ENCODE measurements at places on chromosomes 12 and 14.
A peak's percentile ranks its signal among the peaks of the same experiment; 100 is the strongest.

GRCh38 chr12:127489061-127489460, 777.9 kb upstream of the TMEM132C start:
- no peak for DNase-seq

DNA sequence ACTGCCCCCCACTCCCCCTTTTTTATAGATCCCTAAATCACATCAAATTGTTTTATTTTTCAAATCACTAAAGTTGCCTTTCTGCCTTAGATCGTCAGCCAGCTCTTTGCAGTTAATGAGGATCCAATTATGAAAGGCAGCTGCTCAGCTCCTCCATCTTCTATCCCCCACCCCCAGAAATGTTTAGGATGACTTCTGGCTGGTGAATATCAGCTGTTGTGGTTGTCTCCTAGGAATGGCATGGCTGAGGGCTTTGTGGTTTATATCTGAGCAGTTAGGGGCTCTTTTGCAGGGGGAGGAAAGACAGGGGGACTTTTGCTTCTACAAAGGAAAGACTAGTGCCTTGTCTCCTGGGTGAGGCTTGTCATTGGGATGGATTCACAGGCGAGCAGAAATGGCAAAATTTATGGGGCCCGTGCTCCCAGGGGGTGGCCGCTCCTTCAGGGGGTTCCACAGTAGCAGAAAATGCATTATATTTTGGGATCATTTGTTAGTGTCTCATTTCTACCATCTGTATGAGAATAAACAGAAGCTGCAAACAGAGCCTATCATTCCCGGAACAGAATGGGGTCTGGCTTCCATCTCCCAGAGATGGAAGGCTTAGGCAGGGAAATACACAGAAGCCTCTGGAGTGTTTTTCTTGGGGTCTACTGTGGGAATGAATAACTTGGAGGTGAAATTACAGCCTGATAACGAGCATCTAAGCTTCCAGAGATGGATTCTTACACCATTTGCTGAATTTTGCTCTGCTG, 6.5 kb downstream of the JDP2 start:
- no peak for DNase-seq

GRCh38 chr12:46915082-46915481, 89.3 kb upstream of the SLC38A4 start:
- no peak for DNase-seq

- DNase-seq = peak; percentile 24
These were observed 11.1 kb downstream of the PLEKHA5 start for GRCh38 chr12:19140381-19141236.

- DNase-seq = no peak
These were observed 1.7 kb downstream of the PIP4K2C start for GRCh38 chr12:57592551-57593165.

- no peak for DNase-seq
These were observed 276.5 kb downstream of the ZFP36L1 start for GRCh38 chr14:68516342-68516741.

DNA sequence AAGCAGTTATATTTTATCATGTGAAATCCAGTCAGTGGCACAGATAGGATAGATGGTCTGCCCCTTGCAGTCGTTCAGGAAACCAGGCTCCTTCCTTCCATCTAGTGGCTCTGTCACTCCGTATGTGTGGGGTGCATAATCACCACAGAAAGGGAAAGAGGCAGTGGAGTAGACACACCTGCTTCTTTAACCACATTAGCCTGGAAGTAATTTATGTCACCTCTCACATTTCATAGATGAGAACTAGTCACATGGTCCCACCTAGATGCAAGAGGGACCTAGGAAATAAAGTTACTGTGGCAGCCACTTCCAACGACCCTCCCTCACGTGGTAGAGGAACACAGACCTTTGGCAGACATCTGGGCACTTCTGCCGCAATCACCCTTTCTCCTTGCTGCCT, 14.2 kb upstream of the RNU6-8 start:
- no peak for DNase-seq

- DNase-seq = no peak
These were observed 31.2 kb upstream of the OAS1 start for GRCh38 chr12:112875608-112876007.

DNA sequence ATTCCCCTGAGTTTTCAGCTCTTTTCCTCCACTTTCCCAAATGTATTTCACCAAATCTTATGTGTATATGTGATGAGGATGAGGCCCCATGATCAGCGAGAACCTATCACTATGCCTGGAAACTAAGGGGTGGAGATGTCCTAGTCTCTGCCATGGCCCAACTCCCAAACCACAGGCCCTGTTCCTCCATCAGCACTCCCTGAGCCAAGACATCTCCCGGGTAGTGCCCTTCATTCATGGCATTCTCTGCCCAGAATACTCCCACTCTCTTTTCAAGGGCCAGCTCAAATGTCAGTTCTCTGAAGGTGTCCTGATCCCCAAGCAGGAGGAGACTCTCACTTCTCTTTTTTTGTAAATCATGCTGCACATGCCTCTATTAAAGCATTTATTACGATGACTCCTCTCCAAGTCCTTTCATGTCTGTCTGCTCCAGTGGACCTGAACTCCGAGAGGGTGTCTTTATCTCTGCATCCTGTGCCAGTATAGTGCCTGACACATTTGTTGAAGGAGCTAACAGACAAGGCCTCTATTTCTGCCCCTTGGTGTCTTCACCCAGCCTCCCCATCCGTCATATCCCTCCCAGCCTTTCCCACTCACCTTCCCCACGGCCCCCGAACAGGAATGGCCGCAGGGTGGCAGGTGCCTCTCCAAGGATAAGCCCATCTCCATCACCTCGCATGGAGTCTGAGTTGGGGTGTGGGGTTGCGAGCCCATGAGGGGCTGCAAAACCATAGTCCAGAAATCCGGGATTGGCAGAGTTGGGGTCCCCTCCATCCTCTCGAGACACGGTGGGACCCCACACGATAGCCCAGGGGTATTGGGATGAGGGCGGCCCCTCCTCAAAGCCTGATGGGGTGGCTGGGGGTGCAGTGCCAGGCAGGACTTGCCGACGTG, 3.7 kb downstream of the PIANP start:
- DNase-seq = no peak

DNA sequence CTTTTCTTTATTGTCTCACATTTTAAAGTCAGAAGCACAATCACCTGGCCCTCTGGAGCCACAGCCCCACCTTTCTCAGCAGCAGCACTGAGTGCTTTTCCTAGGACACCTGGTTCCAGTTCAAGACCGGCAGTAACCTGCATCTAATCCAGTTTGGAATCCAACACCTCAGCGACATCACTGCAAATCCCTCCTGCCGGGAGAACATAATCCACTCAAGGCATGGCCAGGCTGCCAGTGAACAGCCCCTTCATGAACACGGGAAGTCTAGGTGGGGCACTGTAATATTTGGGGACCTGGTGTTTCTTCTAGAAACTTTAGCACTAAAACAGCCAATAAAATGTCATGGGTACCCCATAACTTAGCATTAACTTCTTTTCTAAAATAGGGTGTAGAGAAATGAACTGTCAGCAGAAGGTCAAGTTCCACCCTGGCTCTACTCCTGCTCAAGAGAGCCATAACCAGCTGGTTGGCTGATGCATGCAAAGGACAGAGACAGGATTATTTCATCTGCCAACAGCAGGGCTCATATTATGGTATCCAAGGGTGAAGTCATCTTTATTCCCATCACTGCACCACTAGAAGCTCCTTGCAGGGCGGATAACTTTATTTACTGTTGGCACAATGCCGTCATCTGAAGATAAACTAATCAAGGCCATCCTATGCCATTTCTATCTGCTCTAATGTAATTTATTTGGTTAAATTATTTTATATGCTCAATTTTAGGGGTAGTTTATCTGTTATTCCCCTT, 76.7 kb downstream of the TTC7B start:
- no peak for DNase-seq

- no peak for DNase-seq
These were observed 35.0 kb downstream of the KITLG start for GRCh38 chr12:88544991-88545980.

DNA sequence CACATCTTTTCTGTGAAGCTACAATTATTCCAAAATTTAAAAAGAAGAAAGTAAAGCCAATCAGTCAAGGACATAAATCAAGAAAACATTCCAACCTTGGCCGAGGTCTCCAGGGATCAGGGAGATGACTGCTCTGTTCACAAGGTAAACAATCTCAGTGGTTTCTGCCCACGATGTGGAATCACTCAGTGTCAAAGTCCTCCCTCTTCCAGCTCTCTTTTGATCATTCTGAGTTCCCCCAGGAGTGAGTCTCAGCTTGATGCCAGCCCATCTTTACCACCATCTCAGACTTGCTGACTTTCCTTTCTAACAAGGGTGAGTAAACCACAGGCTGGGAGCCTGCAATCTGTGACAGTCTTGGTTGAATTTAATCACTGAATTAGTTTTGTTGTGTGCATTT, 4.8 kb upstream of the SERPINA9 start:
- DNase-seq = no peak

GRCh38 chr12:75154388-75154787, 55.3 kb downstream of the KCNC2 start:
- DNase-seq = no peak

DNA sequence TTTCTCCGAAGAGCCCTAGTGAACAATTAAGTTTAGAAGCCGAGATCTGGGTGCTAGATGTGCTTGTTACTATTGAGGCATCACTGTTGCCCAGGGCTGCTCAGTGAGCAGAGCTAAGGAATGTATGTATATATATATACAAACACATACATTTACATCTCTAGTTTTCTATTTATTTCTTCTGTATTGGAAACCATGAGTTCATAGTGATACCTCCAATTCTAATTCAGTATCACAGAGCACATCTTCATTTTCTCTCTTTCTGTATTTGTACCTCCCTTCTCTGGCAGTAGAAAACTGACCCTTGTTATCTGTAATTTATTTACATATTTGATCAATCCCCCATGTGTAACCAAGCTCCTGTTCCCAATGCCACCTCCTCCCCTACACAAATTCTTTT, 40.7 kb upstream of the FUT8 start:
- no peak for DNase-seq

DNA sequence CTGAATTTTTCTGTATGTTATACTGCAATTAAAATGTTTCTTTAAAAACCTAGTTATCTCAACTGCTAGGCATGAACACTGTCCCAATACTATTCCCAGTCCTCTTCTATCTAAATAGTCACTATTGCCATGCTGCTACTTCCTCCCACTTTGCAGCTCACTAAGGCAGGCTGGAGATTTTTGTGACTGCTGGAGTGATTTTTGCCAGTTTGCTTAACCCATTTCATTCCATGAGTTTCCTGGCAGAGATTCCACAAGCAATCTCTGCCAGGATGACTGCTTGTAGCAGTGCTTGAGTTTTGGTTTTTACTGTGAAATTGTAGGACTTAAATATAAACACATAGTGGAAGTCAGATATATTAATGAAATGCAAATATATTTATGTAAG, 80.8 kb downstream of the BHLHE41 start:
- peak; percentile 45 for DNase-seq

- peak; percentile 62 for DNase-seq
These were observed 20.7 kb downstream of the KRT85 start for GRCh38 chr12:52346593-52346992.

DNA sequence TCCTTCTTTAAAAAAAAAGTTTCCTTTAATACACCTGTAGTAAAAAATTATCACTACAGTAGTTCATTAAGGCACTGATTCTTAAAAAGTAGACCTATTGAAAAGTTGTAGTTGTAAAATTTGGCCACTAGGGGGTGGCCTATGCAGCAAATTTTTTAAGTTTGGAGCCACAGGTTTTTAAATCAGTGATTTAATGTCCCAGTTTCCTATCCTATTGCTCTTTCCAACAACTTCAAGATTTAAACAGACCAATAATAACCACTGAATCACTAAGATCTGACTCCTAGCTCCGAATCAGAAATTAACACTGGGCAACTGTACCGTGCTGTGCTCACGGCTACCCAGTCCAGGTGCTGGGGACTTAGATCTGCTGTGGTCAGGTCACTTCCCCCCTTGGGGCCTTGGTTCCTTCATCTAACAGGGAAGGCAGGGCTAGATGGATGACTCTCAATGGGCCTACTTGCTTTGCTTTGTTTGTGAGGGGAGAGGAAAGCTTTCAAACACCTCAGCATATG, 279.3 kb downstream of the MED13L start:
- no peak for DNase-seq

- no peak for DNase-seq
These were observed 1582.8 kb downstream of the AACS start for GRCh38 chr12:126648074-126648473.

DNA sequence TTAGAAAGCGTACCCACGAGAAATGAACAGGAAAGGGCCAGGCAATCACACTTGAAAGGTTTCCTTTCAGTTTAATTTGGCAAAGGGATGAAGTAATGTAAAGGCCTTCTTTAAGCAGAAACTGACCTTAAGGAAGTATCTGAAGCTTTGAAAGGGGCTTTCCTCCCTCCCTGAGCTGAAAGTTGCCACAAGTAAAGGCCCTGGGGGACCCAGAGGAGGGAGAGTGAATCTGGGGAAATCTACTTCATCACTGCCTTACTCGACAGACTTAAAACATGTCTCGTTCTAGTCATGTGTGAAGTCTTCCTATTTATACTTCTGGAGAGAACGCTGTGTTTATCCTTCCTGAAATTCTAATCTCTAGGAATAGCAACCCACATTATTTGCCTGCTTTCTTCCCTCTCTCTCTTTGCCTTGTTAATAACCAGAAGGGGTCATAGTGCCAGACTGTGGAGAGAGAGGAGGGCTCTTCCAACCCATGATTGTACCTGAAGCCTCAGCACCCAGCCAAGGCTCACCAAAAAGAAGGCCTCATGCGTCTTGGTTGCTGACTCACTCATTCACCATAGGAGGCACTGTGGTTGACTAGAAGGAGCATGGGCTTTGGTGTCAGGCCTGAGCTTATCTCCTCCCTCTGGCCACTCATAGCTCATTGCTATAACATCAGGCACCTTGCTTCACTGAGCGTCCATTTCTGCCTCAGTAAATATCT, 10.2 kb upstream of the GPX2 start:
- DNase-seq = no peak

GRCh38 chr12:1842183-1842904, 22.0 kb downstream of the LRTM2 start:
- no peak for DNase-seq

GRCh38 chr12:104510145-104510872, 53.6 kb downstream of the CHST11 start:
- no peak for DNase-seq

GRCh38 chr12:116910645-116911451, at the start of gene FBXW8:
Gene FBXW8, plus strand, starts transcription at chr12:116910950. Its CDS starts 88 bp downstream, at chr12:116911038.
- peak; percentile 79 for DNase-seq

GRCh38 chr12:58765653-58766512, 154.4 kb downstream of the LRIG3 start:
- no peak for DNase-seq

DNA sequence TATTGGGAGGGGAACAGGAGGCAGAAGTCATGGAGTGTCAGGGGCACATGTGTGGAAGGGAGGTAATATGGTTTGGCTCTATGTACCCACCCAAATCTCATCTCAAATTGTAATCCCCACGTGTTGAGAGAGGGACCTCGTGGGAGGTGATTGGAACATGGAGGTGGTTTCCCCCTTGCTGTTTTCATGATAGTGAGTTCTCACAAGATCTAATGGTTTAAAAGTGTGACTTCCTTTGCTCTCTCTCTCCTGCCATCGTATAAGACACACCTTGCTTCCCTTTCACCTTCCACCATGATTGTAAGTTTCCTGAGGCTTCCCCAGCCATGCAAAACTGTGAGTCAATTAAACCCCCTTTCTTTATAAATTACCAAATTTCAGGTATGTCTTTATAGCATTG, 41.6 kb upstream of the CDK17 start:
- DNase-seq = no peak

Measured in thyroid gland (tissue), 4 donors.